ENCODE measurements at places on chromosomes 16 and 17. TPM values are rescaled to one million over a fixed set of nuclear protein-coding genes. Genes with fewer than 3 reads are reported as not detected.

SLC5A2 gene
- total RNA-seq, result not detected

CES3 gene
- not detected for total RNA-seq

DNA sequence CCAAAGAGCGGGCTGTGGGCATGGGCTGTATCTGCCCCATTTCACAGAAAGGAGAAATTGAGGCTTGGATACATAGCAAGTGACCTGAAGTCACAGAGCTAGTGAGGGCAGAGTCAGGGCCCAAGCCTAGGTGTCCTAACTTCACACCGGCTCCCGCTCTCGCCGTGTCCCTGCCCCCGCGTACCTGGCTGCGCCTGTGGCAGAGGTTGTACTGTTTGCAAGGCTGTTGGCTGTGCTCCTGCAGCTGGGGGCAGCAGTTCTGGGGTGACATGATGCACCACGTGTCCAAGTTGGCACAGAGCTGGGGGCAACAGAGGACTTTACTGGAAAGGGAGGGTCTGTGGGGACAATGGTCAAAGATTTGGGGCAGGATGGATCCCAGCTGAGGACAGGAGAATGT is 3.4 kb downstream of the DHX58 start:
- no peak for DNase-seq

DNA sequence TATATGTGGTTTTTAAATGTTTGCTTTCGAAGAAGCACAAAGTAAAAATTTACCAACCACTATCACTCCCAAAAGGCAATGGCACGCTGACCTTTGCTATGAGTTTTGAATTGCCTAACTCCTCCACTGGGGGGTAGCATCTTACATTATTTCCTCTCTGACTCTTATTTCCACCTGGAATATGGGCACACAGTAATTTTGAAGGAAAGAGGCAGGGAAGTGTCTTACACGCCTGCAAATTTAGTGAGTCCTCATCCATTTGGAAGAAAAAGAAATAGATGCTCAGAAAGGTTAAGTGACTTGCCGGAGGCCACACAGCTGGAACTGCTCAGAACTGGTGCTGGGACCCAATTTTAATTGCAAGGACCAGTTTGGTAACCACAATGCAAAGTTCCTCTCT is 29.9 kb upstream of the IRX6 start:
- no peak for DNase-seq

DNA sequence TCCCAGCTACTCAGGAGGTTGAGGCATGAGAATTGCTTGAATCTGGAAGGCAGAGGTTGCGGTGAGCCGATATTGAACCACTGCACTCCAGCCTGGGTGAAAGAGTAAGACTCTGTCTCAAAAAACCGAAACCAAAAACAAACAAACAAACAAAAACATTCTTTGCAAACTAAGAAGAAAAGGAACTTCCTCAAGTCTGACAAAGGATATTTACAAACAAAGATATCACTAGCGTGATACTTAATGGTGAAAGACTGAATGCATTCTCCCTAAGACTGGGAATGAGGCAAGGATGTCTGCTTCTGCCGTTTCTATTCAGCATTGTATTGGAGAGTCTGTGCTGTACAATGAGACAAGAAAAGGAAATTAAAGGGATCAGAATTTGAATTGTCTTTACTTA is 10.5 kb upstream of the MPO start:
- DNase-seq, result no peak
